T-helper 22 cell (primary cell): ENCODE measurements at places on chromosomes 7 and 10.

DNA sequence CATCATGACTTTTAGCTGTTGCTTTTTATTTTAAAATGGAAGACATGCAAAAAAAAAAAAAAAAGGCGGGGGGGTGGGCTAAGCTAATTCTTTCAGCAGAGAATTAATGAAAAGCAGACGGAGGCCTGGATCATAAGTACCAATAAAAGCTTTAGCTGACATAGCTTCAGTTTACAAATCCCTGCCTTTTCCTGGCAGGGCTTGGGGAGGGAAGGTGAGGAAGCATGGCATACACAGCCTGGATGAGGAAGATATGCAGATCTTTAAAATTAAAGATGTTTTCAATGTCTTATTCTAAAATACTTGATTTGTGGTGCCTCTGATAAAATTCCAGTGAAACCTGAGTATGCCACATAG lies 57.0 kb downstream of the ICA1 start:
- no peak for DNase-seq

DNA sequence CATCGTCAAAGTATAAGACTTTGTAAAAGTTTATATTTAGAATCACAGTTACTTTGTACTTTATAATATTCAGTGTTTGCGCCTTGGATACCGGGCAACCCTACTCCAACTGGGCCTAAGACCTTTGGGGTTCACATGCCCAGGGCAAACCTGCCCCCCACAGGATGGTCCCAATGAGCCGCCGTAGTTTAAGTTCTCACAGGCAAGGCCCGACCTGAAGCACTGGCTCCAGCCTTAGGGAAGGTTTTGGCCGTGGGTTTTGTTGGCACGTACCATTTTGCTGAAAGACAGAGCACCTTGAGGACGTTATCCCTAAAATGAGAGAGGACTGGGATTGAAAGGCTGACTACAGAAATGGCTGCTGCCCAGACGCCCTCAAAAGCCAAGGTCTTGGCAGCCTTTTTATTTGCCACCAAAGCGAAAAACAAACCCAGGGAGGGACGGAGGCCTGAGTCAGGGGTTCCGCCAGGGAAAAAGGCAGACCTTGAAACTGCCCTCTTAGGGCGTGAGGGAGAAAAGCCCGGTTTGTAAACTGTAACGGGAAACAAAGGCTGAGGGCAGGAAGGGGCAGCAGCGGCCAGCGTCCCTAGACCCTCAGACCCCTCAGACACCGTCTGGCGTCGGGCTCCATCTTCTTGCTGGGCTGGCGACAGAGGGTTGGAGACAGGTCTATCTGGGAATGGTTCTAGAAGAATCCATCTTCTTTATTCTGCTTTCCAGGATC lies at the start of gene CCDC172:
CCDC172 (plus strand) TSS at position 222 of the 724 bp plus-strand sequence. CDS start 564 bp downstream, outside the sequence.
- no peak for DNase-seq

- no peak for DNase-seq
Observed at GRCh38 chr10:58885686-58886345, 290.6 kb upstream of the PHYHIPL start.

DNA sequence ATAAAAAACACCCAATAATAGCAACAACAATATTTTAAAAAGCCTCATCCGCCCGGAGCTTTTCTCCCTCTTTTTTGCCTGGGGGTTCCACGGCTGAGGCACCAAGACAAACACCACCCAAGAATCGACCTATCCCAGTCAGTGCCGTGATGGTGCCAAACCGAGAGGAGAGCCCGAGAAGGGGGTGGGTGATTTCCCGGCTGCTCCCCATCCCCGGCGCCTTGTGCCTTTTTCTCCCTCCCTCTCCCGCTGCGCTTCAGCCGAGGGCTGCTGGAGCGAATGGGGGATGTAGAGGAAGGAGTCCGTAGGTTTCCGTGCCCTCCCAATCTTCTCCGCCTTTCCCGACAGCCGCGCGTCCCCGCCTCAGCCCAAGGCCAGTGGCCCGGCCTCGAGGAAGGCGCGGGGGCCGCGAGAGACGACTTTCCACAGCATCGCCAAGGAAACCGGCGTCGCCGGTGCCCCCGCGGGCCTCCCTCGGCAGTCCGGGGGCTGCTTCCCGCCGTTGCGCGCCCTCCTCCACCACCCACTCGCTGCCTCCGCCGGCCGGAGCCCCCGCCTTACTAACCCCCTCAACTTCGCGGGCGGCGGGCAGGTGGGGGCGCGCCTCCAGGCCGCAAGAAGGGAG lies 1.3 kb downstream of the EGR2 start:
- no peak for DNase-seq

GRCh38 chr7:80134536-80135308 lies at the start of gene GNAI1:
TSS of gene GNAI1 (plus strand) at chr7:80134831. CDS start at chr7:80135161, 330 bp downstream.
- no peak for DNase-seq

DNA sequence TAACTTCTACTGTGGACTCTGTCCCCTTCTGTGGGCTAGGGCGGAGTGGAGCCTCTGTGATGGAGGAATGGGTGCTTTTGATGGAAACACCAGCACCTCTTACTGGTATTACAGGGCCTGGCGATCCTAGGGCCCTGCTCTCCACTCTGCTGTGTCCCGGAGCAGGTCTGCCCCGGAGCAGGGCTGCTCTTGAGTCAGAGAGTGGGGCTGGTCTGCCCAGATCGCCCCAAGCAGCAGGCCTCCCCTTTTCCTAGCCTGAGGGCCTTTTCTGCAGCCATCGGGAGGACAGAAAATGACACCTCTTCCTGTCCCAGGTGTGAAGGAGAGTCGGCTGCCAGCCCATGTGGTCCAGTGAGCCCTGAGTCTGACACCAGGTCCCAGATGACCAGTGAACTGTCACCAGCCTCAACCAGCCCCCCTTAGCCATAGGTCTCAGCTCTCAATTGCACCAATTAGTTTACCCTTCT lies 1.4 kb downstream of the ZNF282 start:
- DNase-seq, result no peak

DNA sequence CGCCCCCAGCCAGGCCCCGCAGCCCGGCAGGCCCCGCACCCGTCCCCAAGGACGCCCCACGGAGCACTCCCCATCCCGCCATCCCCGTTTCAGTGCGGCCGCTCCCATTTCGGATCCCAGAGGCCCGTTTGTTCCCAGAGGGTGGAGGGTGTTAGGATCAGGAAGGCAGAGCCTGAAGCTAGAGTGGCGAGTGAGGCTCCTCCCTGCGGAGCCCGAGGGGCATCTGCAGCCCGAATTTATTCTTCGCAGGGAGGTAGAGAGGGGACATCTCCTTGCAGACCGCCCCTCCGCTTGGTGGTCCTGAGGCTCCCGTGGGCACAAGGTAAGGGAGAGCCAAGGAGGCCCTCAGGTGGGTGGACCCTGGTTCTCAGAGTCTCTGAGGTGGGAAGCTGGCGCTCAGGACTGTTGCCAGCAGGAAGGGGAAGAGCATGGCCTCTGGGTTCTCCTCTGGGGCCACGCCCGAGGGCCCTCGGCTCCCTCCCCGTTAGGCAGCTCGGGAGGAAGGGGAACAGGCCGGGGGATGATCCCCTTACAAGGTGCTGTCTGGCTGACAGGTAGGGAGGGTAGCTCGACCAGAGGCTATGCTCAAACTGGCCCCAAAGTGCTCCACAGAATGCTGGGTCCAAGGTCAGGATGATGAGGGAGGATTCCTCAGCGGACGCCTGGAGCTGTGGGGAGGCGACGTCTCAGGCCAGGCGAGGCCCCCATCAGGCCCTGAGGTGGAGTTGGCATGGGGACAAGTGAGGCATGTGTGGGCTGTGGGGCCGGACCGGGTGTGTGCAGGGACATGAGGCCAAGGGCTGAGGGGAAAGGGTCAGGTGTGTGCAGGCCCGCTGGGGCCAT lies 17.4 kb downstream of the POLL start:
- DNase-seq, result no peak

DNA sequence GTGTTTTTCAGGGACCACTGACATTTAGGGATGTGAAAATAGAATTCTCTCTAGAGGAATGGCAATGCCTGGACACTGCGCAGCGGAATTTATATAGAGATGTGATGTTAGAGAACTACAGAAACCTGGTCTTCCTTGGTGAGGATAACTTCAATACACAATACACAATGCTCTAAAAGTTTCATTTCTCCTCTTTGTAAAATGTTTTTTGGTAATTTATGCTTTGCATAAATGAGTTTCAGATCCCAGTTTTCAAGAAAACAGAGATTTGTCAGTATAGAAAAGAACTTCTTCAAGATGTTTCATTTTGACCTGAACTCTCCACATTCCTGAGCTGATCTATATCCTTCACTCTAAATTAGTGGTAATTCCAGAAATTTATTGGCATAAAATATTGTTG lies 14.2 kb downstream of the ZNF92 start:
- DNase-seq, result no peak

DNA sequence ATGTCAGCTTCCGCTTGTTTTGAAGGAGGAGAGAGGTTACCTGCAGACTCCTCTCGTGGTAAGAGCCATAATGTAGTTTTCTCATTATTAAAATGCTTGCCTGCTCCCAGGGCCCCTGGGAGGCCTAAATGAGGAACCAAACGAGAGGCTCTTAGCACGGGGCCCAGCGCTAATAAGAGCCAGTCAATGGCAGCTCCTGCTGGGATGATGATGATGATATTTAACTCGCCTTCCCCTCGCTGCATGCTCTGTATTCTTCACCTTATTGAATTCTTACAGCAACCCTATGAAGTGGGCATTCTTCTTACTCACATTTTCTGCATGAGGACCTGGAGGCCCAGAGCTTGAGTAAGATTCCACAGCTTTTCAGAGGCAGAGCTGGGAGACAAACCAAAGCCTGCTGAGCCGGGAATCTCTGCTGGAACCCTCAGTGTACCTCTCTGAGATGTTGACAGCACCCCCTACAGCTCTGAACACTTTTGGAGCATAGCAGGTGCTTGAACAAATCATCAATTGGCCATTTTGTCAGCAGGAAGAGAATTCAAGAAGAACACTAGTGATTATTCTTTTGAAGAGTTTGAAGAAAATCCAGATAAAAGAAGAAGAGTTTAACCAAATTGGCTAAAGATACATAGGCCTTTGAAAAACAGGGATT lies 93.1 kb upstream of the HABP2 start:
- DNase-seq, result no peak

- DNase-seq, result no peak
Observed at GRCh38 chr10:4545062-4545461, 280.9 kb upstream of the AKR1E2 start.

DNA sequence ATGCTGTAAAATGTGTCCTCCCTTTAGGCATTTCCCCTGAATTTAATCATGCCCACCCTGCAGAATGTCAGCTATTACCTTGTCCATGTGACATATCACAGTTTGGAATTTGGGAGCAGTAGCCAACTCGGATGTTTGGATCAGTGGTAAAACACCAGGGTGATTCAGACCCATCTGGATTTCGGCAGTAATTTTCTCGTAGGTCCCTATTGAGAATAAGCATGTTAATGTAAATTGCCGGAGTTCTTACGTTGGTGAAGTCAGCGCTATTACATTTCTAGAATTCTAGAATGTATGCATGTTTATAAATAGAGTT lies 44.1 kb downstream of the HGF start:
- DNase-seq, result no peak

DNA sequence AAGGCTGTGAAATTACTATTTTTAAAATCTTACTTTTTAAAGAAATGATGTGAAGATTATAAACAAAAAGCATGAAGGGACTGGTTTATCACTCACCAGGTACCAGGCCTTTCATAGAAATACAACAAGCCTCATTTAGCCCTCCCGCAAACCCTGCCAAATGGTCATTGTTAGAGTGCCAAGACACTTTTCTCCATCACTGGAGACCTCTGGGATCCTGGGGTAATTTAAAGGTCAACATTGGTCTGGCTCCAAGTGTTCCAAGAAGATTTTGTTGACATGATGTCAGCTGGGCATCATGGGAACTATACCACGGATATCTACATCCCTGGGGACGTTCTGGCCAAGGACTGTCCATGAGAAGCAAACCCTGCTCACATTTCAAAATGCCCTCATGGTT lies 138.0 kb upstream of the FRMD4A start:
- DNase-seq, result no peak

DNA sequence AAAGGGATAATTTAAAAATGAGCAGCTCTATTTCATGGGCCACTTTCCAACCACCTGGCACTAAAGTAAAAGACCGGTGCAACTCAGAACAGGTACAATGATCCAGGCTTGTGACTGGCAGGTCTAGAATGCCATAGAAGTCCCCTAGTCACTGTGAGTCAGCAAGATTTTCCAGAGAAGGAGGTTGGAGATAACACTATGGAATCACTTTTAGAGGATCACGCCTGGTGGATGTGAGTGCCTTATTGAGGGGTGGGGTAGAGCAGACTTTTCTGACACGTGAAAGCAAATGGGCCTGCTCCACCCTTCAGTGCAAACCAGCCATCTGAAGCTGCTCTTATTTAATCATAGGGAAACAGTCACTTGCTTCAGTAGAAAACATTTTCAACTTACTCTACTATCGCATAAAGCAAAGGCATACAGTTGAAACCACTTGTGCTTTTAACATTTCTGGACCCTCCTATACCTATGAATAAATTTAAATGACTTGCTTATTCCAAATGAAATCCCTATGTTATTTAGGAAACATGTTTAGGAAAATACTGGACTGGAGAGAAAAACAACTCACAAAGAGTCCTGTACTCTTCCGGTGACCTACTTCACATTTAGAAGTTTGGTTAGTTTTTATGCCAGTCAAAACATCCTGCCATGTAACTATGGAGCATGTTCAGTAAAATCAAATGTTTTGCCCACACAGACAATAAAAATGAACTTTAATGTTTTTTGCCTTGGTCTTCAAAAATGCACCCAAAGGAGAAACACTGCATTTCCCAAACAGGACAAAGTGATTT lies 21.5 kb upstream of the AKR1C1 start:
- no peak for DNase-seq

DNA sequence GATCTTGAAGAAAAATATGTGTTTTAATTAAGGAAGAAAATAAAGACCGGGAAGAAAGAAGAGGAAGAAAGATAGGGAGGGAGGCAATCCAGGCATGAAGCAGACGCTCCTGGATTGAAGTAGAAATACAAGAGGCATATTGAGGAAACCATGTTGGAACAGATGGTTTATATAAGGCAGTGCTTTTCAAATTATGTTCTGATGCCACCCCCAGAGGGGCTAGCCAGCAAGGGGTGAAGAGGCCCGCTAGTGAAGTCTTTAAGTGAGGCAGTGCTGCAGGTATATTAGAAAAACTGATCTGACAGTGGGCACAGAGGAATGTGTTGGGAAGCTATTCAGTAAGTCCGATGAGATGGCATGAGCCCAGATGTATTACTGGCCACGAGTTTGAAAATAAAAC lies 40.1 kb downstream of the REEP3 start:
- DNase-seq, result no peak

- DNase-seq, result no peak
Observed at GRCh38 chr7:101235522-101235921, 2.1 kb downstream of the CLDN15 start.

DNA sequence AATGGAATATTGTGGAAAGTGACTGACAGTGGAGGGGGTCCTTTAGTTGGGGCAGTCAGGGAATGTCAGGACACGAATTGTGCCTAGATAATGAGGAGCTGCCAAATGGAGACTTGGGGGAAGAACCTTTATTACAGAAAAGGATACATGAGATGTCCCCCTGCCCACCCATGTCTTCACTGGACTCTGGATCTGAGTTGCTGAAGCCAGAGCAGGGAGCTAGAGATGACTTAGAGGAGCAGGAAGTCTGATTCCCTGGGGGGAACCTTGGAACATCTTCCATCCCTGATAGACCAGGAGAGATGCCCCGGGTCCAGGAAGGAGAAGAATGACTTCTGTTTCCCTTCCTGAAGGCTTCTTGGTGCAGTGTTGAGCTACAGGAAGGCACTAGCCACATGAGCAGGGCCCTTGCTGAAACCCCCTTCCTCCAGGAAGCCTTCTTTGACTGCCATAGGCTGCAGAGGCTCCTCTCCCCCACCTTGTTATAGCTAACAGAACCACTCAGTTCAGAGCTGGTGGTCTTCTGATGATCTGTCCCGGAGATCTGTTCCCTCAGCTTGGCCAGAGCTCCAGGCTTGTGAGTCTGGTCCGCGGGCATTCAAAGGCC lies 747 bp upstream of the NEURL1 start:
- no peak for DNase-seq

- DNase-seq, result no peak
Observed at GRCh38 chr10:126452245-126452644, 64.0 kb upstream of the ADAM12 start.
